ENCODE measurements at places on chromosomes 11 and 22. TPM values are rescaled to one million over a fixed set of nuclear protein-coding genes. Genes with fewer than 3 reads are reported as not detected.

GRCh38 chr11:128432926-128433325 lies 154.4 kb downstream of the ETS1 start:
- no peak for DNase-seq
- no peaks in the 10 kb centered on the region for H3K27me3 ChIP-seq
- no peaks in the 10 kb centered on the region for H3K4me1 ChIP-seq
- no peaks in the 10 kb centered on the region for H3K36me3 ChIP-seq
- H3K27ac ChIP-seq = no peak overlapping the region
- no peak overlapping the region for H3K4me3 ChIP-seq

DNA sequence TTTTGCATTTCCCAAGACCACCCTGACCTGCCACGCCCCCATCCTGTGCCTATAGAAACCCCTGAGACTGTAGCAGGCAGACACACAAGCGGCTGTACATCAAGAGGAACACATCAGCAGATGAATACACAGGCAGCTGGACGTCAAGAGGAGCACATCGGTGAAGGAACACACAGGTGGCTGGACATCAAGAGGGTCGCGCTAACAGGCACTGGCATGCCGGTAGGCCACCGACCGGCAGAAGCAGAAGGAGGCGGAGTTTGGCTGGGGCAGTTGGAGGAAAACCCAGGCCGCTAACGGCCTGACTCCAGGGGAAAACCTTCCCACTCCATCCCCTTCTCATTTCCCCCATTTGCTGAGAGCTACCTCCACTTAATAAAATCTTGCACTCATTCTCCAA lies 5.4 kb upstream of the IPO7 start:
- no peak overlapping the region for H3K4me3 ChIP-seq
- H3K27ac ChIP-seq = no peak overlapping the region
- DNase-seq = no peak
- H3K4me1 ChIP-seq = no peaks in the 10 kb centered on the region
- H3K36me3 ChIP-seq = no peaks in the 10 kb centered on the region

DNA sequence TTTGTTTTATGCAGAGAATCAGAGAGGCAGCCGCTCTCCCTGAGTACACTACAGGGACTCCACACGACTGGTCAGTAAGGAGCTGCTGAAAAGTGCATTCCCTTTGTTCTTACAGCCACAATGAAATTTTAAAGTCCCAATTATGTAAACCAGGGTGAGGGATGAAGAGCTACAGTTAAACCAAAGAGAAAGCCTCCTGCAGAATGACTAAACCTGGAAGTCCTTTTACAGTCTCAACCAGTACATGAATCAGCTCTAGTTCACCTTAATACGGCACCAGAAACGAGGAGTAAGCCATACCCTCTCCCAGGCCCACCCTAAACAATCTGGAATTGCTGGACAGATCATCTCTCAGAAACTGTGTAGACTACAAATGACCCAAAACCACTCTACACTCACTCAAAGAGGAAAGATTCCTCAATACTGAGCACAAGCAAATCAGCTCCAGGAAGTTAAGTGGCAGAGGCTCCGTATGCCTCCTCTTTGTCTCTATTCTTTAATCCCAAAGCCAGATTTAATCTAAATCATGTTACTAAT lies 113.1 kb downstream of the RBFOX2 start:
- peaks cover 47% of the 10 kb centered on the region for H3K4me1 ChIP-seq
- H3K27me3 ChIP-seq = no peaks in the 10 kb centered on the region
- no peaks in the 10 kb centered on the region for H3K36me3 ChIP-seq
- no peak overlapping the region for H3K4me3 ChIP-seq
- no peak for DNase-seq

The SORL1 gene
- 25.1 TPM for total RNA-seq

DNA sequence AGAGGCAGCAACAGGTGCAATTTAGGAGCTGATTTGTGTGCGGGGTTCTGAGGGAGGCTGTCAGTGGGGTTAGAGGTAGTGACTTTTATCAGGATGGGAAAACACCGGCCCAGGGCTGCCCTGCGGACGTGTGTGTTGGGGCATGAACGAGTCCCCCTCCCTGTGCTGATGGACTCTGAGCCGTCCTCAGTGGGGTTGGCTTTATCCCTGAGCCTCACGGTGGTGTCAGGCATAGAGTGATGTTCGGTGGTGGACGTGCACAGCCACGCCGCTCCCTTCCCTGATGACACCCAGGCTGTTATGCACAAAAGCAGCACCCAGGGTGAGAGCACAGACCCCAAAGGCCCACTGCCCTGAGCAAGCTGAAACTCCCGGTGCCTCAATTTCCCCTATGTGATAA lies 809.1 kb downstream of the BRD1 start:
- H3K27ac ChIP-seq = no peak overlapping the region
- H3K4me1 ChIP-seq = no peaks in the 10 kb centered on the region
- H3K4me3 ChIP-seq = no peak overlapping the region
- DNase-seq = no peak
- H3K27me3 ChIP-seq = no peaks in the 10 kb centered on the region
- H3K36me3 ChIP-seq = no peaks in the 10 kb centered on the region

DNA sequence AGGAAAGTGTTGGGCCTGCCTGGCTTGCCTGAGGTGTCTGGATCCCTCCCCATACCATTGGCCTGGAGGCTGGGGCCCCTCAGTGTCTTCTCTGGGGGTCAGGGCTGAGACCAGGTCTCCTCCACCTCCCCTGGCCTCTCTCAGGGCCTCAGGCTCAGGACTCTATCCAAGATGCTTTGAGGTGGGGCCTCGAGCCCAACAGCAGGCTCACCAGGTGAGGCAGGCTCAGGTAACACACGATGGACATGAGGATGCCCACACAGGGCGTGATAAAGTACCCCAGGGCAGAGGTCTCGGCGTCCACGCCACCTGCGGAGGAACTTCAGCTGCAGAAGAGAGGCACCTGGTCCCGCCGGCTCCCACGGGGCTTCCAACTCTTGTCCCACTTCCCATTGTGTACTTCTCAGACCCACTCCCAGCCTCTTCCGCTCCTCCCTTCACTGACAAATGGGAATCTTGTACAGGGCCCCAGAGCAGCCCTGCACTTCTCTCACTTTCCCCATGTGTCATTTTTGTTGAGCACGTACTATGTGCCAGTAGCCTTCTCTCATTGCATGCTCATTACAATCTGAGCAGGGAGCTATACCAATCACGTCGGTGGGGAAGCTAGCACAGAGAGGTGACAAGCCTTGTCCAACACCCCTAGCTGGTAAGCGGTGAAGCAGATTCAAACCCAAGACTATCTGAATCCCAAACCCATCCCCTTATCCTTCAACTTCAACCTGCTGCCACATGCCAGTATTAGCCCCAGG lies 3.8 kb downstream of the SLC29A2 start:
- H3K4me3 ChIP-seq = no peak overlapping the region
- no peaks in the 10 kb centered on the region for H3K36me3 ChIP-seq
- H3K27me3 ChIP-seq = no peaks in the 10 kb centered on the region
- H3K27ac ChIP-seq = no peak overlapping the region

- no peak overlapping the region for H3K4me3 ChIP-seq
- DNase-seq = no peak
- no peaks in the 10 kb centered on the region for H3K4me1 ChIP-seq
- H3K27ac ChIP-seq = no peak overlapping the region
Measured at GRCh38 chr11:110807801-110808200, 95.6 kb upstream of the ARHGAP20 start.

GRCh38 chr11:5689551-5689983 lies at the start of gene TRIM22:
Gene TRIM22 (plus strand): TSS chr11:5689790. CDS start chr11:5696233, 6,443 bp downstream.
- peak within 1 kb of the TSS; percentile 39 for H3K27ac ChIP-seq
- H3K4me3 ChIP-seq = no peak within 1 kb of the TSS
- H3K36me3 ChIP-seq = no peaks in the 10 kb centered on the region
- no peak for DNase-seq
- no peaks in the 10 kb centered on the region for H3K27me3 ChIP-seq
- peaks cover 11% of the 10 kb centered on the region for H3K4me1 ChIP-seq

DNA sequence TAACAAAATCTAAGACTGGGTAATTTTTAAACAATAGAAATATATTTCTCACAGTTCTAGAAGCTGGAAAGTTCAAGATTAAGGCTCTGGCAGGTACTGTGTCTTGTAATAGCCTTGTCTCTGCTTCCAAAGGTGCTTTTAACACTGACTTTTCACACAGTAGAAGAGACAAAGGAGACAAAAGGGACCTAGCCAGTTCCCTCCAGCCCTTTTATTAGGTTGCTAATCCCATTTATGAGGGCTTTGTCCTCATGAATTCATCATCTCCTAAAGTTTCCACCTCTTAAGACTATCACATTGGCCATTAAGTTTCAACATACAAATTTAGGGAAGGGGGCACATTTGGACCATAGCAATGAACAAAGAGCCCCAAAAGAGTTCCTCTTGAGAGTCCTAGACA lies 40.7 kb downstream of the FAM181B start:
- no peaks in the 10 kb centered on the region for H3K36me3 ChIP-seq
- DNase-seq = no peak
- no peak overlapping the region for H3K4me3 ChIP-seq
- H3K27me3 ChIP-seq = no peaks in the 10 kb centered on the region
- no peak overlapping the region for H3K27ac ChIP-seq

DNA sequence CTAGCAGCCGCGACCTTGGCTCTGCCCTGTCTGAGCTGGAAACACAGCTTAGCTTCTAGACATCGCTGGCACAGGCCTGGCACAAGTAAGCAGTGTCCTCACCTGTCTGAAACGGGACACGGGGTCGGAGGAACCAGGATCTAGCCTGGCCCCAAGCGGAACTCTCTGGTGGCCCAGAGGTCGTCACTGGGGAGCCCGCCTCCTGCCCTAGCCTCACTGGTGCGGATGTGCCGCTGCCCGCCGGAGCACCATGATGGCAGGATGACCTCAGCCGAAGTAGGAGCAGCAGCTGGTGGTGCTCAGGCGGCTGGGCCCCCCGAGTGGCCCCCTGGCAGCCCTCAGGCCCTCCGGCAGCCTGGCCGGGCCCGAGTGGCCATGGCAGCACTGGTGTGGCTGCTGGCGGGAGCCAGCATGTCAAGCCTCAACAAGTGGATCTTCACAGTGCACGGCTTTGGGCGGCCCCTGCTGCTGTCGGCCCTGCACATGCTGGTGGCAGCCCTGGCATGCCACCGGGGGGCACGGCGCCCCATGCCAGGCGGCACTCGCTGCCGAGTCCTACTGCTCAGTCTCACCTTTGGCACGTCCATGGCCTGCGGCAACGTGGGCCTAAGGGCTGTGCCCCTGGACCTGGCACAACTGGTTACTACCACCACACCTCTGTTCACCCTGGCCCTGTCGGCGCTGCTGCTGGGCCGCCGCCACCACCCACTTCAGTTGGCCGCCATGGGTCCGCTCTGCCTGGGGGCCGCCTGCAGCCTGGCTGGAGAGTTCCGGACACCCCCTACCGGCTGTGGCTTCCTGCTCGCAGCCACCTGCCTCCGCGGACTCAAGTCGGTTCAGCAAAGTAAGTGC lies 871 bp downstream of the SLC35E4 start:
- H3K4me1 ChIP-seq = peaks cover 34% of the 10 kb centered on the region
- peak overlapping the region; percentile 78 for H3K27ac ChIP-seq
- no peaks in the 10 kb centered on the region for H3K36me3 ChIP-seq
- peak overlapping the region; percentile 16 for H3K4me3 ChIP-seq
- DNase-seq = peak; percentile 56

DNA sequence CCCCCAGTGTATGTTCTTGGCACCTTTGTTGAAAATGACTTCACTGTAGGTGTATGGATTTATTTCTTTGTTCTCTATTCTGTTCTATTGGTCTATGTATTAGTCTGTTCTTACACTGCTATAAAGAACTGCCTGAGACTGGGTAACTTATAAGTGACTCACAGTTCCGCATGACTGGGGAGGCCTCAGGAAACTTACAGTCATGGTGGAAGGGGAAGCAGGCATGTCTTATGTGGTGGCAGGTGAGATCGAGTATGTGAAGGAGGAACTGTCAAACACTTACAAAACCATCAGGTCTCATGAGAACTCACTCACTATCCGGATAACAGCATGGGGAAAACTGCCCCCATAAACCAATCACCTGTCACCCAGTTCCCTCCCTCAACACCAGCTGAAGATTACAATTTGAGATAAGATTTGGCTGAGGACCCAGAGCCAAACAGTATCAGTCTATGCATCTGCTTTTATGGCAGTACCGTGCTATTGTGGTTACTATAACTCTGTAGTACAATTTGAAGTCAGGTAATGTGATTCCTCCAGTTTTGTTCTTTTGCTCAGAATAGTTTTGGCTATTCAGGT lies 836.2 kb downstream of the DLG2 start:
- H3K36me3 ChIP-seq = no peaks in the 10 kb centered on the region
- H3K27me3 ChIP-seq = no peaks in the 10 kb centered on the region
- no peak overlapping the region for H3K27ac ChIP-seq
- no peak overlapping the region for H3K4me3 ChIP-seq
- no peaks in the 10 kb centered on the region for H3K4me1 ChIP-seq

GRCh38 chr22:26556904-26557303 lies 33.0 kb downstream of the TPST2 start:
- no peaks in the 10 kb centered on the region for H3K36me3 ChIP-seq
- no peak overlapping the region for H3K4me3 ChIP-seq
- peaks cover 87% of the 10 kb centered on the region for H3K4me1 ChIP-seq
- H3K27me3 ChIP-seq = no peaks in the 10 kb centered on the region
- peak overlapping the region; percentile 87 for H3K27ac ChIP-seq

The MIAT gene
- total RNA-seq = 1.0 TPM

The P4HA3 gene
- total RNA-seq = not detected

- no peaks in the 10 kb centered on the region for H3K4me1 ChIP-seq
- no peak for DNase-seq
- H3K27me3 ChIP-seq = no peaks in the 10 kb centered on the region
- no peaks in the 10 kb centered on the region for H3K36me3 ChIP-seq
- no peak overlapping the region for H3K4me3 ChIP-seq
- H3K27ac ChIP-seq = no peak overlapping the region
Measured at GRCh38 chr11:66151273-66151672, 81.2 kb downstream of the PACS1 start.

- no peak for DNase-seq
- H3K4me1 ChIP-seq = peaks cover 18% of the 10 kb centered on the region
- H3K27me3 ChIP-seq = no peaks in the 10 kb centered on the region
- no peak overlapping the region for H3K27ac ChIP-seq
- H3K4me3 ChIP-seq = no peak overlapping the region
- no peaks in the 10 kb centered on the region for H3K36me3 ChIP-seq
Measured at GRCh38 chr11:127108838-127109237, 108.3 kb upstream of the KIRREL3 start.

DNA sequence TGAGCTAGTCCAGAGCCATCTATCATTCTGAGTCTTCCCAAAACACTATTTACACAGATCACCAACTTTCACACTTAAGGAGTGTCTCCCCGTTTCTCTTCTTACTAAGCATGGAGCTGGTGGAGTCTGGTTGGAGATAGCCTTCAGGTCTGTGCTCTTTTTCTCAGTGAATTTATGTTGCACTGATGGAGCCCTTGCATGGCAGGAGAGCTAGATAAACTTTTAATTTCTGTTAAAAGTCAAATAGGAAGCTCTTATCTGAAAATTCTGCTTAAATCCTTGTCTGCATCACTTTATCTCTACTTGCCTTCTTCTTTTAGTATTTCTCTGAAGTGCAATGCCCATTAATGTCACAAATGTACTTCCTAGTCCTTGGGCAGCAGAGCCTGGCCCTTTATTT lies 63.4 kb downstream of the ST3GAL4 start:
- H3K4me1 ChIP-seq = peaks cover 31% of the 10 kb centered on the region
- no peak overlapping the region for H3K4me3 ChIP-seq
- H3K27ac ChIP-seq = no peak overlapping the region
- DNase-seq = no peak
- no peaks in the 10 kb centered on the region for H3K36me3 ChIP-seq
